ENCODE measurements at places on chromosomes 5 and 9.

DNA sequence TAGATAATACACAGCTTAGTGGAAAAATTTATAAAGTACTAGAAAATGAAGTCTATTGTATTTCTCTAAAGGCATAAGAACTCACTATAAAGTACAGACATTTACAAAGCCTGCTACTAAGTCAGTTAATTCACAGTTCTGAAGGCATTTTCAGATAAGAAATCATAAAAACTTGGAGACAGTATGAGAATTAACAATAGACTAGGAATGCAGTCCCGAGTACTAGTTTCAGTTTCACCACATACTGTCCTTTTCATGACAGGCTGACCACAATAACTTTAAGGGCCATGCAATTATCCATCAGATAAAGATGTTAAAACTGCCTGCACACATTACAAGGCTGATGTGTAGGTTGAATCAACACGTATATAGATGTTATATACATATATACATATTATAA is 362.6 kb upstream of the SMC2 start:
- peak; percentile 4 for DNase-seq

GRCh38 chr5:1443991-1444360 is 1.3 kb downstream of the SLC6A3 start:
- no peak for DNase-seq

DNA sequence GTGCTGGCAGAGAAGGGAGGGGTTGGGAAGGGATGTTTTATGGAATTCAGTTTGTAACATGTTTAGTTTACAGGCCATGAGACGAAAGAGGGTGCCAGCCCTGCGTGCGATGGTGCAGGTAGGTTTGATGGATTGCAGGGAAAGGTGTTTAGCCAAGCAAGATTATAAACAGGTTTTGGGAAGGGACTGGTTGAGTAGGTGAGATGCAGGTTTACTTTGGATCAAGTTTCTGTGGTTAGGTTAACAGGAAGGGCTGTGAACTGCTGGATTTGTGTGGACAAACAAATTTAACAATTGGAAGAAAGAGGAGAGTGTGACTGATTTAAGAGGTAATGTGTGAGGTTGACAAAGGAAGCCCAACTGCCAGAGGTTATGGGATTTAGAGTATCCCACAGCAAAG is 32.6 kb upstream of the GPX3 start:
- no peak for DNase-seq

DNA sequence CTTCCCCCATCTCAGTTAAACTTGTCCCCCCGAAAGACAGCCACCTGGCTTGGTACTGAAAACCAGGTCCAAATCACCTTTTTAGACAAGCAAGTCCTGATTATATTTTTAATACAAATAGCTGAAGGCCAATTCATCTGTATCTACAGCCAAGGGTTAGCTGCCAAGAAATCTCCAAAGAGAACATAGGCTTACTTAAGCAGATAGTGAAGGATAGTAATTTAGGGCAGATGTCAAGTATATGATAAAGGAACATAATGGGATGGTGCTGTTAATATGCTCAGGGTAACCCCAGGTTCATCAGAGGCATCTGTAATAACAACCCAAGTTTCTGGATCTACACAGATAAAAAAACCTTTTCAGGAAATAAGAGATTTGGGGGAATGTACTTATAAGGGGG is 133.0 kb downstream of the EBF1 start:
- DNase-seq: no peak

GRCh38 chr5:40813698-40814281 is 15.6 kb upstream of the PRKAA1 start:
- DNase-seq: no peak

GRCh38 chr9:31541721-31542281 is 842.6 kb upstream of the ACO1 start:
- DNase-seq: no peak

DNA sequence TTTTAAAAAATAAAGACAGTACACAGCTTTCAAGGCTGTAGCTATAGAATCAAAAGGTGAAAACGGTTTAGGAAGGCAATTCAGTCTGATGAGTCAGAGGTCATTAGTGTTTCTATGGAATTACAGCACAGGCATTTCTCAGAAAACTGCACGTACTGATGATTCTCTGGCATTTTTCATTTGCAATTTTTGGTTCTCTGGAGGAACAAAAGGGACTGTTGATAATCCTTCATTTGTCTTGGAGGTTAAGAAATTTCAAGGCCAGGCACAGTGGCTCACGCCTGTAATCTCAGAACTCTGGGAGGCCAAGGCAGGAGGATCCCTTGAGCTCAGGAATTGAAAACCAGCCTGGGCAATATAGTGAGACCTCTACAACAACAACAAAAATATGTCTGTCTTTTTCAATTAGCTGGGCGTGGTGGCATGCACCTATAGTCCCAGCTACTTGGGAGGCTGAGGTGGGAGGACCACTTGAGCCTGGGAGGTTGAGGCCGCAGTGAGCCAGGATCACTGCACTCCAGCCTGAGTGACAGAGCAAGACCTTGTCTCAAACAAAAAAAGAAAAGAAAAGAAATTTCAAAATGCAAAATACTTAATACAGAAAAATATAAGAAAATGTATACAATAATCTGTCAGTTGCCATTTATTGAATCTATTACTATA is 27.3 kb downstream of the NR6A1 start:
- no peak for DNase-seq

- DNase-seq: no peak
Observed at GRCh38 chr5:59128646-59129290, 545.9 kb downstream of the RAB3C start.

All from kidney glomerular epithelial cell (primary cell).